Hippocampal formation (tissue), 2 donors: ENCODE measurements at places on chromosomes 7 and 10.
A peak's percentile ranks its signal among the peaks of the same experiment; 100 is the strongest.

- no peak for DNase-seq
Observed at GRCh38 chr7:112459645-112460044, 9.4 kb downstream of the IFRD1 start.

DNA sequence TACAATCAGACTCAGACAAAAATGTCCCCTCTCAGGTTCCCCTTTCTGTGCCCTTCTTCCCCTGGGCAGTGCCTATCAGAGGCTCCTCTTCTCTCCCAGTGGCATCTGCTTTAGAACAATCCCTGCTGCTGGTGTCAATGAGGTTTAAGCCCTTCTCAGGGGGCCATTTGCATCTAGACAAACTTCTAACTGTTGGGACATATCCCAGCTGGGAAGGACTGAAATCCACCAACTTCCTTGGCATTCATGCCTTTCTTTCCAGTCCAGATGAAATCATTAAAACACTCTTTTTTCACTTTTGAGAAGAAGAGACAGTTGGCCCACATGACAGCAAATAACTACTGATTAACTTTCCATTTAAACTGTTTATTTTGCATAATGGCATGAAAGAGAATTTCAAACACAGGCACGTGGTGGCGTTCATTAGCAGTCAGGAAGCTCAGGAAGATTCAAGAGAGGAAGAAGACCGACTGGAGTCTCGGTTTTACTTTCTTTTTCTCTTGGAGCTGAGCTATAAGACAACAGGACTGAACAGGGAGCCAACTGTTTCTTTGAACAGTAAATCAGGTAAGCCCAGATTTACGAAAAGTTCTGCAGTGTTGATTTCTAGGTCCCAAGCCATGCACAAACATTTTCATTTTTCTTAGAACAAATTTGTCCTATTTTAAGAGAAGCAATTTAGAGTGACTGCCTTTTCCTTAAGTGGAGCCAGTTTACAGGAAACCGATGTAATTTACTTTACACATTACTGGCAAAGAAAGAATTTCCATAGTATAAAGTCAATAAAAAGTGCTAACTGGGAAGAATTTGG is at the start of gene GIMAP2:
GIMAP2 (plus strand) TSS at position 488 of the 811 bp plus-strand sequence. CDS start 1,354 bp downstream, outside the sequence.
- no peak for DNase-seq

DNA sequence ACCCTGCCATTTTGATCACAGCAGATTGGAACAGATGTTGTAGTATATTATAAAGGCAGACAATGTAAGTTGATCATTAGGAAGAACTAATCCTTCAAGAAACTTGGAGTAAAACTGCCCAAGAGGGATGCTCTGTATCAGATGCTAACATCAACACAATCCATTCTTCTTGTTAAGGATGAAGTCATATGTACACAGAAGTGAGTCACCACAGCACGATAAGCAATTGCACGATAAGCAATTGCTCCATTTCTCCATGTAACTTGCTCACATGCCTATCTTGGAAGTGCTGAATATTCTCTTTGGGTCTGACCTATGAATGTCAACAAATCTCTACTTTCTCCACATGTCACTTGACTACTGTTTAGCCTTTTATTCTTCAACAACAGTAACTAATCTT is 41.5 kb upstream of the DMTF1 start:
- no peak for DNase-seq

DNA sequence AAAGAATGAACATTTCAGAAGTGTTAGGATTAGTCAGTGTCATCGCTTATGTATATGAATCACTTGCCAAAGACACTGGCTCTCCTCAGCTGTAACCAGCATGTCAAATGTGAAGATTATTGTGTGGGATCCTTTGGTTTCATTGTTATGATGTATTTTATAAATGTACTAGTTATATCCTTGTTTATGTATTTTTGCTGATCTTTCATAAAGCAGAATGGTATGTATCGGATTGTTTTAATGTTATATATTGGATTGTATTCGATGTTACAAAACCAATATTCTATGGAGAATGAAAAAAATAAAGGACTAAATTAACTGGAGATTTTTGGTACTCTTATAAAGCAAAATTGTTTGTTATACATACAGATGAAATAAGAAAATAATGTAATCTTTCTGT is 49.2 kb downstream of the ACADSB start:
- no peak for DNase-seq

GRCh38 chr7:50662996-50663395 is 97.8 kb upstream of the DDC start:
- DNase-seq: no peak

DNA sequence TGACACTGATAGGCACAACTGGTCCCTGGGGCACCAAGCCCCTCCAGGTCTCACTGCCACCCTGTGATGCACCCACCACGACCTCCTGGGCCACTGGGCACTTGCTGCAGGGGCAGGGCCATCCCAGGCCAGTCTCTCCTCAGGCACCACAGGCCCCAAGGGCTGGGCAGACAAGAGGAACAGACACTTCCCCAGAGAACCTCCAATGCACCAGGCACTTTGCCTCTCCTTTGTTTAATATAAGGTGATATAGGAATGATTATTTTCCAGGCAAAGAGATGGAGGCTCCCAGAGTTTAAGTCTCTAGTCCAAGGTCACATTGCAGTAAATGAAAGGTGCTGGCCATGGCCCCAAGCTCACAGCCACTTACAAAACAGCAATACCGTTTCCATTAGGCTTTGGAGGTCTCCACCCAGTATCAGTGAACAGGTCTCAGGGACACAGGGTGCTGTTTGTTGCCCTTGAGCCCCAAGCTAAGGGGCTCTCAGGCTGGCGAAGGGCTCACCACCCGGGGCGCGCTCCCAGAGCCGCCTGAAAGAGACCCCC is 4.5 kb downstream of the DEPP1 start:
- DNase-seq: no peak

- no peak for DNase-seq
Observed at GRCh38 chr7:134618756-134619530, 27.7 kb upstream of the BPGM start.

DNA sequence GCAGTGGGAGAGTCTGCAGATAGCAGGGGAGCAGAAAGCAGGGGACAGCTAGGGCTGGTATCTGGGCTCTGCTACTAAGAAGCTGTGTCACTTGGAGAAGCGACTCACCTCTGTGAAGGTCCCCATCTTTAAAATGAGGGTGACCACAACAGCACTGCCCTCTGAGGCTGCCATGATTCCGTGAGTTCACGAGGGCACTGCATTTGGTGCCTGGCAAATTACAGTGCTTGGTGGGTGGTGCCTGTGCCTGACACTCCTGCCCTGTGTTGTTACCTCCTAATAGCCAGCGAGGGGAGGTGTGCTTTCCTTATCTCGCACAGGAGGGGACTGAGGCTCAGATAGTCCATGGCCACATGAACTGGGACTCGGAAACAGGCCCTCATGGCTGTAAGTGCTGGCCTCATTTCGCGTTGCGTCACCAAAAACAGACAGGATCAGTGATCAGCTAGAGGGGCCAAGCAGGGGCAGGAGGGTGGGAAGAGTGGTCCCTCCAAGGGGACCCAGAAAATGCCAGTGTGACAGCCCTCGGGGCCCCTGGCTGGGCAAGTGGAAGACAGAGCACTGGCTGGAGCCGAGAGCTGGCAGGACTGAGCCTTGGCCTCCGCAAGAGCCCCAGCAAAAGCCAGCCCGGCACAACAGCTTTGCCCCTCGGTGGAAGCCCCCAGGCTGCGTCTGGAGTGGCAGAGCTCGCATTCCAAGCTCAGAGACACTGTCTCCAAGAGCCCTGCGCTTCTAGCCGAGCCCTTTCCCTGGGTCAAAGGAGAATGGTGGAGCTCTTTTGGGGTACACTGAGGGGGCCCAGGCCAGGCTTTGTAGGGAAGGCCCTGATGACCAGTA is 17.3 kb upstream of the BNIP3 start:
- DNase-seq: no peak

DNA sequence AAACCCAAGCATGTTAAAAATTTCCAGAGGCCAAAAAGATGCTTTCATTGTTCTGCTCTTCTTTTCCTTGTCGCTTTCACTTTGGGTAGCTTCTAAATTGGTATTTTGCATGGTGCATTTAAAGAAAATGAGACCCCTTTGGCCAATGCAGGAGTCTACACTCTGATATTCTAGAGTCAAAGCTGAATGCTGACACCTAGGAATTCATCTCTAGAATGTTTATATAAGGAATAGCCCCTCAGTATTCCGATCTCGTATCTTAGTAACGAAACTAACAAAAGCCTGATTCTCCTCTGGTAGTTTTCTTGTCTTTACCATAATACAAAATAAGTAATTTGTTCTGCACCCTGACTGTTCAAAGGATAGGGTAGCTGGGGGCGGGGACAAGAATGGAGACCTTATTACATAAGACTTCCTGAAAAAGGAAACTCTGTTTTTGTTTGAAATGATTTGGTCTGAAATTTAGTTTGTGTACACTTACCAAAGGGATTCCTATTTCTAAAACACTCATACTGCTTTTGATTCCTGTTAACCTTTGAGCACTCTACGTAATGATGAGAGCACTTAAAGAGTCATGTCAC is 17.1 kb downstream of the IKZF1 start:
- DNase-seq: no peak

DNA sequence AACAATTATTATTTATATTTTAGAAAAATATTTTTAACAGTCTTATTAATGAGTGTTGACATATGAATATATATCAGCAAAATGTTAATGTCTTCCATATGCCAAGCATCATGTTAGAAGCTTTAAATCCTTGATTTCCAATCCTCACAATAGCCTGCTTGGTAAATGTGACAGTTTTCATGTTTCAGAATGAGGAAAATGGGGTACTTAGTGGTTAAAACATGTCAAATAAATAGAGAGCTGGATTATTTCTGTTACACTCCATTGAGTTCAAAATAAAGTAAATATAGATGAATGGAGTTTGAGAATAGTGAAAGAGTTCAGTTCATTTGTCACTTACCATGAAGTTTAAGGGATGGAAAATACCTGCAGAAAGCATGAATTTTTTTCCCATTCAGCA is 377.4 kb downstream of the MALRD1 start:
- no peak for DNase-seq

GRCh38 chr10:17257466-17258321 is 29.7 kb downstream of the VIM start:
- DNase-seq: peak; percentile 74

GRCh38 chr10:68752711-68753350 is 31.8 kb downstream of the CCAR1 start:
- DNase-seq: no peak

DNA sequence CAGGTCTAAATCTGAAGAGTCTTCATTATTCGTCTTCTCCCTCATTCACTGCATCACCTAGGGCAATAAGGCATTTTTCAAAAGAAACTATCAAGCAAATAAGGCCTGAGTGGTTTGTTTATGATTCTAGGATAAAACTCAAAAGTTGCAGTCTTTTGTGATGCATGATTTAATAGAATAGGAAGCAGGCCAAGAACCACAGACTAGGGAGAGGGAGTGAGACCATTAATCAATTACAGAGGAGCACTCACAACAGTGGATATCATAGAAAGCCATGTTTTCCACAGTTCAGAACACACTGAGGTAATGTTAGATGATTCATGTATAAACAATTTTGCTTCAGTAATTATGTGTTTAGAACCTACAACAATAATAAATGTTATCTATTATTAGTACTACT is 87.8 kb upstream of the LRRTM3 start:
- DNase-seq: no peak

GRCh38 chr10:6817770-6818169 is 237.7 kb upstream of the PRKCQ start:
- DNase-seq: no peak

DNA sequence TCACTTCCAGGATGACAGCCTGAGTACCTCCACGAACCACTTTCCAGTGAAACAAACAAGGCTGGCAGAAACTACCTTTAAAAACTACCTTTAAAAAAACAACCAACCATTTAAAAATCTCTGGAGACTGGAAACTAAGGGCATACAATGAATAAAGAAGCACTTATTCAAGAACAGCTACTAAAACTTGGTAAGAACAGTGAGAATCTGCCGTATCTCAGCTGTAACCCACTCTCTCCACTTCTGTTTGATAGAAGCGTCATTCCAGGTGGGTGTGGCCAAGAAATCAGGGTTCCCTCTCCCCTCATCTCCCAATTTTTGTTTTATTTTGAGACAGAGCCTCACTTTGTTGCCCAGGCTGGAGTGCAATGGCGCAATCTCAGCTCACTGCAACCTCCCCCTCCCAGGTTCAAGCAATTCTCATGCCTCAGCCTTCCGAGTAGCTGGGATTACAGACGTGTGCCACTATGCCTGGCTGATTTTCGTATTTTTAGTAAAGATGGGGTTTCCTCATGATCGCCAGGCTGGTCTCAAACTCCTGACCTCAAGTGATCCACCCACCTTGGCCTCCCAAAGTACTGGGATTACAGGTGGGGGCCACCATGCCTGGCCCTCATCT is 158.8 kb upstream of the CHST15 start:
- no peak for DNase-seq

GRCh38 chr7:11710377-11710776 is 121.6 kb downstream of the THSD7A start:
- no peak for DNase-seq

GRCh38 chr7:18828994-18829857 is 288.2 kb downstream of the TWIST1 start:
- DNase-seq: no peak

GRCh38 chr10:128095027-128095752 is 31.0 kb downstream of the MKI67 start:
- no peak for DNase-seq

- DNase-seq: no peak
Observed at GRCh38 chr7:159104188-159104920, 40.3 kb downstream of the VIPR2 start.

GRCh38 chr10:1367938-1368841 is 312.0 kb downstream of the WDR37 start:
- DNase-seq: no peak

GRCh38 chr7:135795846-135796570 is 47.4 kb upstream of the FAM180A start:
- no peak for DNase-seq

DNA sequence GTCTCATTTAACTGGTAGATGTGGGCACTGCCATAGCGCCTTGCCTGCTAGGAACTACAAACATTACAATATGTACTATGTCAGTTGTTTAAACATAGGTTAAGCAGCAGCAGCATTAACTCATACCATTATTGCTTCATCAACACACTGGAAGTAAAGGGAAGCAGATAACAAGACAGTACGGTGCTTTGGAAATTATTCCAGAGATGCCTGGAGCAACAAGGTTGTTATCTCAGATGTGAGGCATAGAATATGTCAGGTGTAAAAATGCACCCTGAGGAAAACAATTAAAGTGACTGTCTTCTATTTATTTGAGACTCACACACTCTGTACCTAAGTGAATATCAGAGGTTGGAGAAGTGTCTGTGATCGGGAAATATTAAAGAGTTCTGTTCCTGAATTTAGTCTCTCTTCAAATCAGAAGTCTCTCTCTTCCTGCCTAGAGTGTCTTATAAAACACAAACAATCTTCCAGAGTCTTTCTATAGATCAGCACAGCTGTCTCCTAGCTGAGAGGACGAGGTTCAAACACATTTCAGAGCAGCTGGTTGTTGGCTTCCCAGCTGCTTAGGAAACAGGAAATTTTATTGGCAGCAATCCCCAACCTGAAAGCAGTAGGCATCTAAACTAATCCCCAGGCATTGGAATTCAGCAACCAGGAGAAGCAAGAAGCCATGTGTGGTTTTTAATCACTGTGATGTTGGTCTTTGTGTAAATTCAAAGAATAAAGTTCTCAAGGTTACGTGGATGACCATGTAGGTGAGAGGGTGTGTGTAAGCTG is 994.4 kb upstream of the LRRTM3 start:
- DNase-seq: no peak

- no peak for DNase-seq
Observed at GRCh38 chr7:112172870-112173567, 33.2 kb downstream of the DOCK4 start.

- no peak for DNase-seq
Observed at GRCh38 chr10:9613338-9614075, 1404.2 kb upstream of the CELF2 start.
